ENCODE measurements at places on chromosomes 6 and 20.

- no peak for DNase-seq
These were observed 428.4 kb upstream of the MARCKS start for GRCh38 chr6:113428702-113429101.

- DNase-seq: no peak
These were observed 17.9 kb upstream of the ANKRD60 start for GRCh38 chr20:58246346-58246745.

GRCh38 chr6:56214041-56214702, 33.2 kb downstream of the COL21A1 start:
- no peak for DNase-seq

GRCh38 chr6:143880412-143880811, 16.1 kb downstream of the ZC2HC1B start:
- DNase-seq: no peak

DNA sequence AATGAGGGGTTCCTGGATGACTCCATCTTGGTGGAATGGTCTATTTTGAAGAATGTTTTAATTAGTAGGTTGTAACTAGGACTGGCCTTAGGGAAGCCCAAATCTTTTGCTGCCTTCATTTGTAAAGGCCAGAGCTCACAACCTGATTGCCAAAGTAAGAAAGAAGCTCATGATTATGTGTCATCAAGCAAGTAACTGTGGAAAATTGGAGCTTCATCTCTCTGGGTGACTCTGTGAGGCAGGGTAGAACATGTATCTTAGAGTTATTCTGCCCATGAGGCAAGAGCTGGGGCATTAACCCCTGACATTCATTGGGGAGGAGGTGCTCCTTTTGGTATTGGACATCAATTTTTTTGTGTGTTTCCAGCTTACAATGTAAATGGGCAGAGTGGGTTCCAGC, 273.9 kb upstream of the JAG1 start:
- DNase-seq: no peak
